GM18507 (cell line): ENCODE measurements at places on chromosomes 7 and 10.

- no peak for DNase-seq
Observed at GRCh38 chr7:147412782-147413556, 1177.6 kb upstream of the C7orf33 start.

DNA sequence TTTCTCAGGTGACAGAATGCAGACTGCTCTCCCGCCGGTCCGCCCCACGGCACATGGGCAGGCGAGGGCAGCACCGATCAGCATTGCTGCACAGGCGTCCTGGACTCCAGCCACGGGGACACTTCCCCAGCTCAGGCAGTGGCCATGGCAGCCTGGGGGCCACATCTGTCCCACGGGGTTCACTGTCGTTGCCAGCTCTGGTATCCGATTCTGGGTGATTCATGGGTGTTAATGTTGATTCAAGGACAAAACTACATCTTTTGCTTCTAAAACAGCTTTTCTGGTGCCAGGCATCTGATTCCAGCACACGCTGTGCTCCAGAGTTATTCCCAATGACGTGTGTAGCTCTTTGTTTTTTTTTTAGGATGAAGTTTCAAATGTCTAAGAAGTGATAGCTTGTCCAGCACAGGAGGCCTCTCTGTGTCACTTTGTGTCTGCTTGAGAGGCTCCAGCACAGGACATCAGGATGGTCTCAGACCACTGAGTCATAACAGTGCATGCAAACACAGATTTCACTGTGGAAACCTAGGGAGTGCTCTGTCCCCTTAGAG lies 218.0 kb downstream of the WDR37 start:
- no peak for DNase-seq

- no peak for DNase-seq
Observed at GRCh38 chr7:69739931-69740431, 141.7 kb downstream of the AUTS2 start.

DNA sequence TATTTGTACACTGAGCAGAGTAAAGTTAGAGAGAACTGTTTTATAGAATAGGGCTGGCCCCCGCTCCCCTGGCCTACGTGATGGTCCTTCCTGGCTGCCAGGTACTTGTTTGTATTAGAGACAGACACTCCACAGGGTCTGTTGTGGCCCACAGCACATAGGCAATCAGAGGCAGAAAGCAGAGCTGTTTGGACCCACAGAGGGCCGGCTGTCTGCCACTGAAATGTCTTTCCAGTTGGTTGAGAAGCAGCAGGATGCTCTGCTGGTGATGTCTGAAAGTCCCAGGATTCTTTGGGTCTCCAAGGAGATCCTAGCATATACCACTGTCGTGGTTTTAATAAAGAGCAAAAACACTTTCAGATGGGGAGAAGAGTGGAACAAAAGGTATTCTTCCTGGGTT lies 5.2 kb downstream of the STN1 start:
- DNase-seq: no peak

DNA sequence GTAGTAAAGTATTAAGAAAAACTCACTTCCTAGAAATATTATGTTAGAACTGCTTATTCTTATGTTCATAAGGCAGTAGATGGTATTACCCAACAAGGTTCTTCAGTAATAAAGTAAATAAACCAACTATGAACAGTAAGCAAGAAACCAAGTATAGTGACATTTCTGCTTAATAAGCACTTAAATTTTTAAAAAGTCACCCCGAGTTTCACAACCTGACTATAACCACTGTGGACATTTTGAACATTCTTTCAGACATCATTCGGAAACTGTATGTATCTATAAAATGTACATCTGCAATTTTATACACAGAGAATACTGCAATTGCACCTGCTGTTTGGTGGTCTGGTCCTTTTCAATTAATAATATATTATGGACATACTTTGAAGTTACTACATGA lies 1073.6 kb downstream of the XPNPEP1 start:
- no peak for DNase-seq

DNA sequence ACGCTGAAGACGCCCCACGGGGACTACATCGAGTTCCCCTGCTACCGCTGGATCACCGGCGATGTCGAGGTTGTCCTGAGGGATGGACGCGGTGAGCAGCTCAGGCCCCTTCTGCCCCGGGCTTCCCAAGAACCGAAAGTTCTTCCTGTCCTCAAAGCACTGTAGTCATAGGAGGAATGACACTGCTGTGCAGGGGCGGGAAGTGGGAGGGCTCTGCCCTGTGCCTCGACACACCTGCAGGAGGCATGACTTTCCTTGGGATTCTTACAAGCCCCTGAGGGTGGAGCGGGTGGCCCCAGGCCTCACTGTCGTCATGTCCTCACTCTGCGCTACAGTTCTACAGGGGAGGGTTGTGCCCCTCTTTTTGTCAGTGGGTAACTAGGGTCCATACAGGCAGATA lies 8.6 kb downstream of the ALOX5 start:
- DNase-seq: no peak

GRCh38 chr10:11255796-11256444 lies 238.2 kb downstream of the CELF2 start:
- no peak for DNase-seq

GRCh38 chr10:34169131-34169530 lies 646.0 kb downstream of the PARD3 start:
- no peak for DNase-seq

DNA sequence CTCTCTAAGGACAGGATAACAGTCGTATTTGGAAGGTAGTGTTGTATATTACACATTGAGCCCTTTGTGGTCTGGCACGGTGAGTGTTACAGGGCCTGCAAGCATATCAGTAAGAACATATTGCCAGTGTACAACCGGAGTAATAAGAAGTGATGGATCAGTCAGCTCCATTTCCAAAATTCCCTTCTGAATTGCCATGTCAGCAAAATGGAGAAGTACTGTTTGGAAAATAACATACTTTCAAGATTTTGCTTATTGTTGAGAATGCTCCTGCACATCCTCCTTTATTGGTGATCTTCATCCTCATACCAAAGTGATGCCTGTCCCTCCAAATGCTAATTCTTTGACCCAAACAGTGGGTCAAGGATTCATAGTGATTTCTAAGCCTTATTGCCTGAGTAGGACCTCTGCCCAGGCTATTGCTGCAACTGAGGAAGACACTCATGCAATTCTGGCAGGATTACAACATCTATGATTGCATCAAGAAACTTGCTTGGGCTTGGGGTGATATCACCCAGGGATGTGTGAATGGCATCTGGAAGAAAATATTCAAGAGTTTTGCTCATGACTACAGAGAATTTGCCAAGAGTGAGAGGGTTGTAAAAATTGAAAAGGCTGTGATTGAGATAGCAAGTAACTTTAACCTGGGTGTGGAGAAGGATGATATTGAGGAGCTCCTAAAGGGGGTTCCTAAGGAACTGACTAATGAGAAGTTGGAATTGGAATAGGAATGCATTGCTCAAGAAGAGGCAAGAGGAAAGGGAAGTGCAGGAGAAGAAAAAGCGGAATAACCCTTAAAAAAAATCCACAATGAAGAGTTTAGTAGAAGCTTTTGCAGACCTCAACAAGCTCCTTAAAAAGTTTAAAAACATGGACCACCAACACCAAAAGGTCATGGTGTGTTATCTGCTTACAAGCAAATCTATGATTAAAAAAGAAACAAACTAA lies 452.2 kb upstream of the SORCS1 start:
- no peak for DNase-seq

DNA sequence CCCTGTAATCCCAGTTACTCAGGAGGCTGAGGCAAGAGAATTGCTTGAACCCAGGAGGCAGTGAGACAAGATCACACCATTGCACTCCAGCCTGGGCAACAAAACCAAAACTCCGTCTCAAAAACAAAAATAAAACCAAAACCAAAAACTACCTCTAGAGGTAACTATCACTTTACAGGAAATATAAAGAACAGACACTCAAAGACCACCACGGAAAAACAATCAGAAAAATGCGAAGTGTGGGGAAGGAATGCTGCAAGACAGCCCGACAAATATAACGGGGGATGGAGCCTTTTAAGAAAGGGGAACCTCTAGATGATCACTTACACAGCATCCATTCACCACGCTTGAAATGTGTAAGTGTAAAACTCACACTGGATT lies 4.3 kb downstream of the HNRNPF start:
- DNase-seq: no peak

DNA sequence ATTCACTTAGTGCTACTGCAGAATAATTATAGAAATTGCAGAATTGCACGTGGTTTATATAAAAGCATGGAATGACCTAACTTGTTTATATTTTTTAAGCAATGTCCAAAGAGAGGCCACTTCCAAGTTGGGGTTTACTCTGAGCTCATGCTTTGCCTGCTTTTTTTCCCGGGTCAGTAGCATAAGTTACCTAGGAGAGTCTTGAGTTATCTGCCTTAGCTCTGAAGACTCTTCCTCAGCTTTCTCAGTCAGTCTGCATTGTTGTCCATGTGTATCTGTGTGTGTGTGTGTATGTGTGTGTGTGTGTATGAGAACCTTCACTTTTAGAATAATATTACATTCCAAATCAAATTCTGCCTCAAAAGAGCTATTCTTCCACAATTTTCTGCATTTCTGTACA lies 239.5 kb upstream of the TCF7L2 start:
- DNase-seq: no peak

DNA sequence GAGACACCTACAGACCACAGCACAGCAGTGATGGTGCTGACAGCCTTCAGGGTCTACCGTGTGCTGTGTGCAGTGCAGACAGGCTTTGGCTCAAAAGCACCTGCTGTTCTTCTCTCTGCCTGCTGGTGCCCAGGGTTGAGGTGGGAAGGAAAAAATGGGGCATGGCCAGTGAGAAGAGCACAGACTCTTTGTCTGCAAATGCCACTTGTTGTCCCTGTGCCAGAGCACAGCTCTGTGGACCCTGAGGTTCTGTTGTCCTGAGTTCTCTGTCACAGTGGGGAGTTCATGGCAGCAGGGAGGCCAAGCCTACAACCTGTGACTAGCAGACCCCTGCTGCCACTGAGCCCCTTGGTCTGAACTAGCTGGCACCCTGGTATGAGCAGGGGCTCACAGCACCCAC lies 376.7 kb downstream of the GLRX3 start:
- DNase-seq: no peak

DNA sequence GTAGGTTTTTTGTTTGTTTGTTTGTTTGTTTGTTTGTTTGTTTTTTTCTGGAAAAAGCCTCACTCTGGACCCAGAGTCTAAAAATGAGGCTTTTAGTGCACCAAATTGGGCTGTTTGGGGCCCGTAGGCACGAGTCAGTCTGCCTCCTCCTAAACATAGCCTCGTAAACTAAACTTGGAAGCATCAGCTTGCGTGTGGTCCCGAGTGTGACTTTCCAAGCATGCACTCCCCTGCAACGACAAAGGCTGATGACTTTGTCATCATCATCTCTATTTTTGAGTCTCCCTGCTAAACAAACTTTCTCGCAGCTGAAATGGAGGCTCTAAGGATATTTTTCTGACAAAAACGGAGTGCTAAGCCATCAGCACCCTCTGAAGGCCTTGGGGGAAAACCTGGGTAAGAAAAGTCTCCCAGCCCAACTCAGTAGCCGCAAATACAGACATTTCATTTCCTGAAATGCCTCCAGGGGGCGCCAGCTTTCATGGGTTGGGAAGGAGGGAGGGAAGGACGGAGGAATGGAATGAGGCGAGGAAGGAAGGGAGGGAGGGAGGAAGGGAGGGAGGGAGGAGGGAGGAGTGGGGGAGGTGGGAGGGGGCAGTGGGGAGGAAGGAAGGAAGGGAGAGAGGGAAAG lies 245.9 kb downstream of the KCNMA1 start:
- DNase-seq: no peak

DNA sequence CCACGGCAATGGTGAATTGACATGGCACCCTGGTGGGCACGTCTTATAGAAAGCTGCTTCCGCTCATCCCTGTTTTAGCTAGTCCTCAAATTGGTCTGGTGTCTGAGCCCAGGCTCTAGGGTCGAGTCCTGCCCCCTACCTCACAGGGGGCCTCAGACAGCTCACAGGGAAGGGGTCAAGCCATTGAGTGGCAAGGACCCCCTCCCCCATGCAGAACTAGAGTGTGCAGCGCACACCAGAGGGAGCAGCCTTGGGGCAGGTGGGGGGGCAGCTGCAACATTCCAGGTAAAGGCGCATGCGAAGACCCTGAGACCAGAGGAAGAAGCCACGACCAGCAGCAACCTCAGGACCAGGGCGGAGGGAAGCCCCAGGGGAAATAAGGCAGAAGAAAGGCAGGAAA lies 240.4 kb upstream of the PPP2R2D start:
- DNase-seq: no peak

DNA sequence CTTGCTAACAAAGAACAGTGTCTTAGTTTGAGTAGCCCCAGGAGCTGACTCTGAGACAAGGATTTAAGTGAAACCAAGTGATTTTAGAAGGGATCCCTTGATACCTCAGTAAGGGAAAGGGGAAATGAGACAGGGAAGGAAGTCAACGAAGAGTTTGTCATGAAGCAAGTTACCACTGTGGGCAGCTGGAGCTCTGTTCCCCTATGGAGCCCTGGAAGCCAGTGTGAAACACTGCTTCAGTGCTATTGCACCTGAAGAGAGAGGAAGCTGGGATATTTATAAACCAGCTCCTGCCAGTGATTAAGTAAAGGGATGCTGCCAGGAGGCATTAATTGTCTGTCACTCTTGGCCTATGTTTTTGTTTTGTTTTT lies 58.9 kb upstream of the WAPL start:
- no peak for DNase-seq

GRCh38 chr7:66464059-66464458 lies 164.6 kb upstream of the KCTD7 start:
- no peak for DNase-seq

GRCh38 chr7:8178353-8178752 lies 83.6 kb downstream of the ICA1 start:
- no peak for DNase-seq

DNA sequence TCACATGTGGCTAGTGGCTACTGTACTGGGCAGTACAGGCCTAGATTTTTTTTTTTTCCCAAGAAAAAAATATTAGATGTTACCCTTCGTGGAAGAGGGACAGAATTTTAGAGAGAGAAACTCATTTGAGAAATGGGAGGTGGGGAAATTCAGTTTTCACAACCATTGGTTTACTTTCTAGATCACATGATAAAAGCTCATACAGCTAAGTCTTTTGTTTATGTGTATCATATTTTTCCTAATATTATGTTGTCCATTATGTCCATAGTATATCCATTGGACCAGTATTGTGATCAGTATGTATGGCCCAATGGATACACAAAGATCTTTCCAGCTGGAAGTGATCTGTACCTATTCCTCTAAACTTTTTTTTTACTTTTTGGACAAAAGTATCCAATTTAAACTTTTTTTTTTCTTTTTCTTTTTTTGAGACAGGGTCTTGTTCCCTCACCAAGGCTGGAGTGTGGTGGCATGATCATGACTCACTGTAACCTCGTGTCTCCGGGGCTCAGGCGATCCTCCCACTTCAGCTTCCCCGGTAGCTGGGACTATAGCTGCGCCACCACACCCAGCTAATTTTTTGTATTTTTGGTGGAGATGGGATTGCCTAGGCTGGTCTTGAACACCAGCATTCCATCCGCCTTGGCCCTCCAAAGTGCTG lies 4.1 kb downstream of the CALU start:
- DNase-seq: no peak
